ENCODE measurements at places on chromosomes 16 and 17.

GRCh38 chr17:29929006-29929532, 959 bp downstream of the SSH2 start:
- ATAC-seq, result no peak

DNA sequence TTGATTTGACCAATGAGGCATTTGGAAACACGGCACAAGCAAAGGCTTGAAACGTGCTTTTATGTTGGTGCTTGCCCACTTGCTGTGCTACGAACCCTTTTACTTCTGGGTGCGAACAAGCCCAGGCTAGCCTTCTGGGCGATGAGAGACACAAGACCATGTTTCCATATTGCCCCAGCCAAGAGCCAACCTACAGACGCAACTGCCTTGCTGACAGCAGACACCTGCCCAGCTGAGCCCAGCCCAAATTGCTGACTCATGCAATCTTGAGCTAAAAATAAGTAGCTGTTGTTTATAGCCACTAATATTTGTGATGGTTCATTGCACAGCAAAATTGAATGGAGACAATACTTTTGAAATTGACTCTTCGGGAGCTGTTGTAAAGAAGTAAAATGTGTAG, 464.5 kb downstream of the WWOX start:
- no peak for ATAC-seq

- ATAC-seq, result no peak
These were observed 39.9 kb downstream of the SMPD3 start for GRCh38 chr16:68408428-68408827.

GRCh38 chr17:6374271-6374691, 60.6 kb downstream of the AIPL1 start:
- ATAC-seq, result peak; percentile 48

- ATAC-seq, result no peak
These were observed 3.6 kb downstream of the APOBR start for GRCh38 chr16:28497861-28498599.

- no peak for ATAC-seq
These were observed 28.0 kb downstream of the BLMH start for GRCh38 chr17:30263552-30264333.

- ATAC-seq, result no peak
These were observed 73.7 kb downstream of the SREBF1 start for GRCh38 chr17:17763136-17763535.

DNA sequence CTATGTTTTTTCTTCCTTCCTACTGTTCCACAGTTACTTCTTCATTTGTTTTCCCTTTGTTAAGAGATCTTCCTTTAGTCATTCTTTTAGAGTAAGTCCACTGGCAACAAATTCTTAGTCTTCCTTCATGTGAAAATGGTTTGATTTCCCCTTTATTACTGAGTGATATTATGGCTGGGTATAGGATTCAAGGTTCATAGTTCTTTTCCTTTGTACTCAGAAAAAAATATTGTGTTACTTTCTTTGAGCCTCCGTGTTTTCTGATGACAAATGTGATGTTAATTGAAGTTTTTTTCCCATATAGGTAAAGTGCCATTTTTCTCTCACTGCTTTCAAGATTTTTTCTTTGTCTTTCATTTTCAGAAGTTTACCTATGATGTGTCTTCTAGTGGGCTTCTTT, 283.1 kb upstream of the TBX2 start:
- no peak for ATAC-seq

DNA sequence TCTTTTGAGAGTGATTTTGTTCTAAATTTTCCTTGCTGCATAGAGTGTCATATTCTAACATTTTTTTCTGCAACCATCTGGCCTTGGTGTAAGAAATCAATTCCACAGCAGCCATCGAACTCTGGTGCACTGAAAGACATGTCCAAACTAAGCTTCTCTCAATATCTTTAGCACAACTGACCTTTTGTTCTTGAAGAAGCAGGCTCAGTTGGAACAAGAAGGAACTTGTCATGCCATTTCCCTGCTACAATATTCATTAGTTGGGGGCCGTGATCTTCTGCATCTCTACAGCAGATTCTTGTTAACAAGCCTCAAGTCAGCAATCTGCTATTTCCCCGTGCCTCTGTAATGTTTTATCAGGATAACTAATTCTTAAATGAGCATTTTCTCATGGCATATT, 1305.6 kb downstream of the CDH11 start:
- ATAC-seq, result no peak

DNA sequence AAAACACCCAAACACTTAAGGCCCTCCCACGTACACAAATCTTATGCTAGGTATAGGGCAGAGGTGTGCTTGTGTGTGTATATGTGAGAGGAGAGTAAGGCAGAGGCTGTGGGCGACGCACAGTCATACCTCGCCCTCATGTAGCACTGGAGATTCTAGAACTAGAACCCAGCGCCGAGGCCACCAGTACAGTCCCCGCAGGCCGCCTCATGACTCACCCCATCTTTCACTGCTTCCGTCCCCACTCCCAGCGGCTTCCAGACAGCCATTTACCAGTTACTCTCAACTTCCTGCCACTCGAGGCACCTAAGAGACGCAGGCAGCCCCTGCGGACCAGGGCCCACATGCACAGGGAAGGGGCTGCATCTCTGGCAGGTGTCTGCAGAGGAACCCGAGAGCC, 23.2 kb upstream of the CYTH1 start:
- no peak for ATAC-seq

Measured in stimulated activated memory B cell treated with anti-CD40 and anti-IgM and Interleukin-4, amounts not matched to agents 10 μg/mL and 1 μg/mL and 100 μg/mL, for 72 hours (primary cell).